GM20000 (cell line): ENCODE measurements at places on chromosomes 1 and 21.

- no peak for DNase-seq
These were observed 8.3 kb downstream of the OTUD7B start for GRCh38 chr1:150002217-150002616.

GRCh38 chr1:158103861-158104522 is 76.7 kb upstream of the CD1D start:
- DNase-seq: no peak

DNA sequence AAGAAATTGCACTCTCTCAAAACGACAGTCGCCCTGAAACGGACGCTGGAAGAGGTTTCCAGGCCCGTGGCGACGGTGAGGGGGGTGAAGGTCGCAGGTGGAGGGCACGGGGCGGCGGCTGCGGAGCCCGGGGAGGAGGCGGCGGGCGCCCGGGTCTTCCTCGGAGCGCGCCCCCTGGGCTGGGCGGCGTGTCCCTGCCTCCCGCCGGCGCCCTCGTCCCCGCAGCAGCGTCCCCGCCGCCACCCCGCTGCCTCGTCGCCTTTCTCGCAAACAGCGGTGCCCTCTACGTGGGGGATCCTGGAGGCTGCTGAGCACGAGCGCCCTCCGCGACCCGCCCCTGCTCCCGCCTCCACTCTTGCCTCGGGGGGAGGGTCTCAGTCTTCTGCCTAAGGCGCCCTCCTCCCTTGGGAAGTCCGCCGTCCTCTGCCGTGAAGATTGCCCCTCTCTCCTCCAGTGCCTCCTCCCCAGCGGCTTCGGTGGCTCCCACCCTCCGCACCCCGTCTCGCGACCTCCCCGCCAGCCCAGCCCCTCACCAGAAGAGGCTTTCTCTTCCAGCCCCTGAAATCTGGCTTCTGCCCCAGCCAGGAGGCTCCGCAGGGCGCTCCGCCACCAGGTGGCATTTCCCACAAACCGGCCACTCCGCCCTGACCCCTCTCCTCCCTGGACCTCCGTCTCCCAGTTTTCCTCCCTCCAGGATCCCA is 227.4 kb downstream of the SDCCAG8 start:
- DNase-seq: peak; percentile 59

DNA sequence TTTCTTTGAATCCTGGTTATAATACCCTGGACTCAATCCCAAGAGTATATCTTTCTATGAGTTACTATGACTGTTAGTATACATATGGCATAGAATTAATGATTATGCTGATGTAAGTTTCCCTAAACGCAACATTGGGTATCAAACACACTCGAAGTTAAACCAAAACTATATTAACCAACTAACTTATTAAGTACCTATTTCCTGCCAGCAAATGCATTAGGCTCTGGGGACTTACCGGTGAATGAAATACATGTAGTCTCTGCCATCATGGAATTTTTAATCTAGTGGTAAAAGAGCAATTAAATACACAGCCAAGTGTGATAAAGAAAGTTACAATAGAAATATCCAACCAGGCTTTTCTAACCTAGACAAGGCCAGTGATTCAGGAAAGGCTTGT is 193.6 kb upstream of the ADGRL2 start:
- no peak for DNase-seq

- peak; percentile 78 for DNase-seq
These were observed 10.0 kb upstream of the AGPAT3 start for GRCh38 chr21:43854773-43855633.

GRCh38 chr1:24969596-24970398 is 39.7 kb upstream of the RUNX3 start:
- DNase-seq: no peak

- no peak for DNase-seq
These were observed 88.0 kb downstream of the XCL2 start for GRCh38 chr1:168455764-168456163.

DNA sequence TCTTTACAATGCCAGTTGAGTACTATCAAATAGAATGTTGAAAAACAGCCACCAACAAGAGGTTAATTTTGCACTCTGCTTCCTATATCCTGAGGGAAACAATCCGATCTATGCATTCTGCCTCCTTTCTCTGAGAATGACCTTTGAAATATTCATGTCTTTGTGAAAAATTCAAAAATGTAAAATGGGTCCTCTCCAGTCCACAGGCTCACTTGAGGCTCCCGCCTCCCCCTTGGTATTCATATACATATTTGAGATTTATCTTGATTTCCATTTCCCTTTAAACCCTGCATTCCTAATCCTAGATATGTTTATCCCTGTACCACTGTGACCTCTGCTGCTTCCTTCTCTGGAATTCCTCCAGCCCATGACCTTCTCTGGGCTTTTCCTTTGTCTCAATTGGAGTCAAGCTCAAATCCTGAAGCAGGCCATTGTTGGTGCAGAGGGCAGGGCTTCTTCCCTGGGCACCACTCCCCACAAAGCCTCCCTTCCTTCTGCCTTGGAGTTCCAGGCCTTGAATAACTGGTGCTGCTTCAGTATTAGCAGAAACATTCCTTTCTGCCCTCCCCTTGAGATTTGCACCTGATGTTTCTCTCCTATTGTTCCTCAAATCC is 296.8 kb downstream of the PBX1 start:
- no peak for DNase-seq

DNA sequence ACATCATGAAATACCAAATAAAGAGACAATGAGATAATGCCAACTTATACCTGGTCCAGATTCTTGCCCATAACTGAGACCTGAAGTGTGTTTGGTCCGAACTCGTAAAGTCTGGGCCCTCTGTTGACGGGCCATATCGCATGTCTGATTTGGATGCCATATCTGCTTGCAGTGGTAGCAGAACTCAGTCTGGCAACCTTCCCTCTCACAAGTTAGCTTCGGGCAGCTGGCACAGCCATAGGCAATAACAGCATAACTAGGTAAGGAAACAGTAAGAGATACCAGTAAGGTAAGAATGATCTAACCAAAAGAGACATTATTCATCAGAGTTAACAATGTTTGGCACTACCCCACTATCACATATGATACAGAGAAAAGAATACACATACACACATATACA is 15.1 kb downstream of the RNF19B start:
- DNase-seq: no peak

- no peak for DNase-seq
These were observed 88.3 kb downstream of the AK5 start for GRCh38 chr1:77370161-77370560.

- DNase-seq: no peak
These were observed 144.1 kb downstream of the OMA1 start for GRCh38 chr1:58402444-58402843.

DNA sequence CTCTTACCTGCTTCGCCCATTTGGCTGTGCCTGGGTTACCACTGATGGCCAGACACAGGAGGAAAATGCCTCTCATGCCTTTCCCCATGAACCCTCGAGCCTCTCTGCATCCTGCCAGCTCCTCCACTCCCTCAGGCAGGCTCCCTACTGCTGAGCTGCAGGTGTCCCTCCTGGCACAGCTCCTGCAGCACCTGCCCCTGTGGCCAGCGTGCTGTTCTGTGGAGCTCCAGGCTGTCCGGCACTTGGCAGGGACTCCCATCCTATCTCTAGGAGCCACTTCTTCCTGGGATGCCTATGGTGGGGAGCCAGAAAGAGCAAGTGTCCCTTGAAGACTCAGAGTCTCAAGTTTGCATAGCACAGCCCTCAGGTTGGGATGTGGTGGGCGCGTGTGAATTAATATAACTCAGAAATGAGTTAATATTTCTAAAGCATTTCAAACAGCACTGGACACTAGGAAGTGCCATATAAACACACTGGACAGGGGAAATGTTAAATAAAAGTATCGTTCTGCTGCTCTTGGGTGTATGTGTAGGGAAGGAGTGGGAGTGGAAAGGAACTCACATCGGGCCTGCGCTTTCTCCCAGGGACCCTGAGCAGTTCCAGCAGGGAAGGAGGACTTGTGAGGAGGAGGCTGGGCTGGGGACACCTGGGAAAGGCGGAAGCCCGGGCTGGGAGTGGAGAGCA is 2.7 kb downstream of the LRRC71 start:
- DNase-seq: no peak

- peak; percentile 2 for DNase-seq
These were observed 1039.4 kb upstream of the B3GALT2 start for GRCh38 chr1:194225821-194226220.

DNA sequence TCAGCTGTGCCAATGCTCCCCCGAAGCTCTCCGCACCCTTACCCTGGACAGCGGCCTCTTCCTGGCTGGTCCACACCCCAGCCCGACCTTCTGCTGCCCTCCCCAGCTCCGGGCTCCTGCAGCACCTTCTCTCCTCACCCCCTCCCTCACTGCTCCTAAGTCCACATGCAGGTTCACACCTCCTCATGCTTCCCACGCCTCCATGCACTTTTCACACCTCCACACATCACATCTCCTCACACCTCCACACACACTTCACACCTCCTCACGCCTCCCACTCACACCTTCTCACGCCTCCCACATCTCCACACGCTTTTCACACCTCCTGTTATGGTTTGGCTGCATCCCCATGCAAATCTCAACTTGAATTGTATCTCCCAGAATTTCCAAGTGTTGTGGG is 18.9 kb downstream of the GPR137B start:
- no peak for DNase-seq

DNA sequence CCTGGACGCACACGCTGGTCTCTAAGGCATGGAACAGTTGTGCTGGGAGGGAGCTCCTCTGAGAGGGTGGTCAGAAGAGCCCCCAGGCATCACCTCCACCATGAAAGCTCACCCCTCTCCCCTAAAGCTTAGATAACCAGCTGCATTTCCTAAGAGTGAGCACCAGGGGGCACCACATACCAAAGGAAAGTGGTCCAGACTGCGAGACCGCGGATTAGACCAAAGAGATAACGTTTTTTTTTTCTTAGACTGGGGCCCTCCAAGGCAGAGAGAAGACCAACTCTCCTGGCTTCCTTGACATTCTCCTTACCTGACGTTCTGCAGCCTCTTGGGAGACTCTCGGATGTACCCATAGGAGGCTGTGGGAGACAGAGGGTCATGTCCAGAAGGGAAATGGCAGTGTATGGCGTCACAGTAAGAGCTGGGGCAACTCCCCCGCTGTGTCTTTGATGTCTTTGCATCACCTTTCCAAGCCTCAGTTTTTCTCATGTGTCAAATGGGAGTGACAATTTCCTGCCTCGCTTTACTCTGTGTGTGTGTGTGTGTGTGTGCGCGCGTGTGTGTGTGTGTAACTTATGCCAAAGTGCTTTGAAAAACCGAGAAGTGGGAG is 12.3 kb upstream of the IFNLR1 start:
- peak; percentile 84 for DNase-seq

DNA sequence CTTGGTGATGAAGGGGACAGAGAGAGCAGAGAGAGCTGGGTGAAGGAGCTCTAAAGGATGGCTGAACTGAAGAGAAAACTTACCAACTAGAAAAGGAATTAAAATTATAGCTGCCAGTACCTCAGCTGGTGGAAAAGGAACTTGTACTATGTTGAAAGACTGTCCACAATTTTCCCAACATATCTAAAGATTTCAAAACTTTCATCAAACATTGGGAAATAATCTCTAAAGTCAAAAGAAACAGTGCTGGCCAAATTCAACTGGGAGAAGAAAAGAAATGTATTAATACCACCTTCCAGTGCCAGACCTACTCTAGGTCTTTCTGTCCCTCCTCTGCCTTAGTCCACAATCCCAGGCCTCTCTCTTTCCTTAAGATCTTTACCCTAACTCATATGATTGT is 6.1 kb downstream of the SMG5 start:
- no peak for DNase-seq

GRCh38 chr21:15837645-15838044 is 107.9 kb downstream of the USP25 start:
- no peak for DNase-seq

DNA sequence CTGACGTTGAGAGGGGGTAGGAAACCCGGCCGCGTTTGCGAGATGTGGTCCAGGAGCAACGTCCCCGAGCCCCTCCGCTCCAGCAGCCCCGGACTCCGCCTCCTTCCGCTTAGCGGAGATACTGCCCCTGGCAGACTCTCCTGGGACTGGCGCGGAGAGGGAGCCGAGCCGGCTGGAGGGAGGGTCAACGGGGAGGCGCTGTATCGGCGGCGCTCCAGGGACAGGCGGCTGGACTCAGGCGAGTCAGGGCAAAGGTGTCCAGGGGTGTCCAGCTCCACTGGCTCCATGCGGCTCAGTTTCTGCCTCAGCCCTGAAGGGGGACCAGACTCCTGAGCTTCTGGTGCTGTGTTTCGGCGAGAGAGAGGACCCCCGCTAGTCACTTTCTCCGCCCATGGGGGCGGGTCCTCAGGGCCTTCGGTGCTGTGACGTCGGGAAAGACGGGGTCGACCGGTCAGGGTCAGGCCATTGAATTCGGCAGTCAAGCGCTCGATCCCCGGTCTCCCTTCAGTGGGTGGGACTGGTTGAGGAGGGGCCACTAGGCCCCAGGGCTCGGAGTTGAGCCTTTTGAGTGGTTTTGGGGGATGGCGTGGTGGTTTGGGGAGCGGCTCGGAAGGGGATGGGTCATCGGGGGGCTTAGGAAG is 2.8 kb upstream of the LIX1L start:
- DNase-seq: peak; percentile 62

DNA sequence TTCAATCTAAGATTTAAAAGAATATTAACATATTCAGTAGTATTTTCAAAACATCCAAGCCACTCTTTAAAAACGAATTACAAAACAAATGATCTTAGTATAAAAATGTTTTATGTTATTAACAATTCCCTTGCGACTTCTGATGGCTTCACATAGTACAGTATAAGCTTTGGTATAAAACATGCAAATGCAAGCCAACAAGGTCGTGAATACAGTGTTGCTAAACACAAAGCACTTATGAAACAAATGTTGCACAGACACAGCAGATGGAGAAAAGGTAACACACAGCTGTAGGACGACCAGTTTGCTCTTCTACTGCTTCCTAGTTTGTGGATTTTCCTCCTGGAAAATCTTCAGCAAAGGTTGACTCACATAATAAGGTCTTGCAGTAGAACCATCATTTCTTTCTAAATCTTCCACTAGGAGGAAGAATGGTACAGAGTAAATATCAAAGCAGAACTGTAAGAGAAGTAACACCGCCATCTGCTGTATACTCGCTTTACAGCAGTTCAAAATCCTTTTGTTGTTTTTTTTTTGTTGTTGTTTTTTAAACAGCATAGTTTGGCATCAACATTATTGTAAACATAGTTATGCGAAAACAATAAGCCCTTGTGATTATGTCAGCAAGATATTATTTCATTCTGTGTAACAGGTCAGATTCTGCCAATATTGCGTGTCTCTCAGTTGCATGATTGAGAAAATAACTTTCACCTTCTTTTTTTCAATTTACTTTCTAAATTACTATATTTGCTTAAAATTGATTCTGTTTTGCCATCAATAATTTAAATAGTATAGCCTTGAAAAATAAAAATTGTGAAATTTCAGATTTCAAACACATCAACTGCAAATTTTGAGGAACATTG is 69.5 kb downstream of the LHX8 start:
- peak; percentile 27 for DNase-seq

GRCh38 chr1:46605232-46605631 is 1.2 kb upstream of the MKNK1 start:
- no peak for DNase-seq

GRCh38 chr1:44049839-44050238 is 18.6 kb upstream of the SLC6A9 start:
- DNase-seq: no peak

GRCh38 chr1:17393230-17393629 is 21.2 kb downstream of the PADI6 start:
- DNase-seq: no peak

GRCh38 chr1:43423672-43424550 is 29.8 kb downstream of the HYI start:
- DNase-seq: no peak

GRCh38 chr1:6842301-6842700 is 57.0 kb downstream of the CAMTA1 start:
- no peak for DNase-seq

- no peak for DNase-seq
These were observed 6.8 kb downstream of the TIE1 start for GRCh38 chr1:43307458-43308158.

- no peak for DNase-seq
These were observed 7.9 kb downstream of the ALX3 start for GRCh38 chr1:110062612-110063011.
